ENCODE measurements at places on chromosomes 12 and 14.

DNA sequence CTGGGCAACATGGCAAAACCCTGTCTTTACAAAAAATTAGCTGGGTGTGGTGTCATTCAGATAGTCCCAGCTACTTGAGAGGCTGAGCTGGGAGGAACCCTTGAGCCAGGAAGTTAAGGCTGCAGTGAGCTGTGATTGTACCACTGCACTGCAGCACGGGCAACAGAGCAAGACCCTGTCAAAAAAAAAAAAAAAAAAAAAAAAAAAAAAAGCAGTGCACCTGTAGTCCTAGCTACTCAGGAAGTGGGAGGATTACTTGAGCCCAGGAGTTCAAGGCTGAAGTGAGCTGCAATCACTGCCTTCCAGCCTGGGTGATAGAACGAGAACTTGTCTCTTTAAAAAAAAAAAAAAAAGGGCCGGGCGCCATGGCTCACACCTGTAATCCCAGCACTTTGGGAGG, 5.6 kb downstream of the REM2 start:
- no peak for DNase-seq

- no peak for DNase-seq
These were observed 251.6 kb upstream of the ALG10 start for GRCh38 chr12:33770652-33771051.

DNA sequence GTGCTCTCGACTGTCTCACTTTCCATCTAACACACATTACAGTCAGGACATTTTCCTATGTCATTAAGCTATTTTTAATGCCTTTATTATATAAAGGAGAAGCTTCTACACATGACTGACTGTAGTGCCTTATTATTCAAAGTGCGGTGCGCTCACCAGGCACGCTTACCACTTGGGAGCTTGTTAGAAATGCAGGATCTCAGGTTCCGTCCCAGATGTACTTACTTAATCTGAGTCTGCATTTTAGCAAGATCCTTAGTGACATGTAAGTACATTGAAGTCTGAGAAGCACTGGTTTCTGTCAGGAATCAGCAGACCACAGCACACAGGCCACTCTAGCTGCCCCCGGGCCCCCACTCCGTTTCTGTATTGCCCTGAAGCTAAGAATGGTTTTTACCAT, 44.7 kb upstream of the MDM1 start:
- no peak for DNase-seq

GRCh38 chr12:101697197-101697929, at the start of gene CHPT1:
TSS of gene CHPT1 (plus strand) at chr12:101697640. CDS start at chr12:101697862, 222 bp downstream.
- no peak for DNase-seq

- no peak for DNase-seq
These were observed 976 bp downstream of the PEX5 start for GRCh38 chr12:7190268-7191055.

GRCh38 chr14:68734231-68734732, 58.6 kb downstream of the ZFP36L1 start:
- DNase-seq, result no peak

DNA sequence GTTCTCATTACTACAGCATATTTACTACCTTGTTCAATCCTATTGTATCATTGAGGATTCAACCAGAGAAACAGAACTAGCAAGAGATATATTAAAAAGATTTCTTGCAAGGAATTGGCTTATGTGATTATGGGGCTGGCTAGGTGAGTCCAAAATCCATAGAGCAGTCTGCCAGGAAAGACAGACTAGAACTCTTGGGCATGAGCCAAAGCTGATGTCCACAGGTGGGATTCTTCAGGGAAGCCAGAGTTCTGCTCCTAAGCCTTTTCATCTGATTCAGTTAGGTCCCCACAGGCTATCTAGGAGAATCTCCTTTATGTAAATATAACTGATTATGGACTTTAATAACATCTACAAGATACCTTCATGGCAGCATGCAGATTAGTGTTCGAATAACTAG, 26.0 kb downstream of the PELI2 start:
- DNase-seq, result no peak

GRCh38 chr14:68951800-68952530, 27.1 kb downstream of the ACTN1 start:
- DNase-seq, result no peak

GRCh38 chr14:103188810-103189480, 65.7 kb downstream of the TNFAIP2 start:
- DNase-seq, result no peak

DNA sequence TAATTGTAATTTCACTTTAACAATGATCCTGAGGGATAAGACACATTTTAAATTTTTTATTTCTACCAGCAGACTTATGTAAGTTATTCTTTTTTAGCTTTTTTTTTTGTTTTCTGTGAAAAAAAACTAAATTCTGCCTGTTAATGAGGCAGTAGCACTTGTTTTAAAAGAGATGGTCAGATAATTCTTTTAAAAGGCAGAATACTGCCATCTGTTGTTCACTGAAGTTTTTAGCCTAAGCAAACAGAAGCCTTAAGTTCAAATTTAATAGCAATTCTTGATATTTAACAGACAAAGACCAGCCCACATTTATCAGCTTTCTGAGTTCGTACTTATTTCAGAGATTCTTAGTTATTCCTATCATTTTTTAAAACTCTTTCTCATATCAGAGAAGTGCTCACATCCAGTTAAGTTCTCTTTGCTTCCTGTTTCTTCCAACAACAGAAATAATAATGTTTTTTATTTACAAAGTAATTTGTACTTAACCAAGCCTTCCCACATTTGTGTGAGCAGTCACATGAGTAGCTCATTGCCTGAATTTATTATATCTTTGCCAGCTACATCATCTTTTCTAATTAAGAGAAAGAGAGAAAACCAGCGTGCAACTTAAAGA, 93.4 kb upstream of the SLCO1C1 start:
- DNase-seq, result peak; percentile 26

- DNase-seq, result no peak
These were observed 26.4 kb upstream of the SLC7A8 start for GRCh38 chr14:23209651-23210423.

DNA sequence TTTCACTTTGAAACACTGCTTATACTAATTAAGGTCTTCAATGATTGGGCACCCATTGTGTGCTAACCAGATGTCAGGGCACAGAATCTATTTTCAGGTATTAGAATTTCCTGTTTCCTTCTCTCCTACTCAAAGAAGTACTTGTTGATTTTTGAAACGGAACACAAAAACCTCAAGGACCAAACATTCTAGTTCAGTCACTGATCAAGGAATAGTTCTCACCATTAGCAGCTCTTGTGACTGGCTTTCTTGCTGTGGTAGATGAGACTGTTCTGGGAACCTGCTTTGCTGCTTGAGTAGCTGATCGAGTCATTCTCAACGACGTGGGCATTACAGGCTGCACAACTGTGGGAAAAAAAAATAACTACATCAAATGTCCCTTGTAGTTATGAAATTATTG, 11.0 kb downstream of the DLGAP5 start:
- DNase-seq, result no peak

DNA sequence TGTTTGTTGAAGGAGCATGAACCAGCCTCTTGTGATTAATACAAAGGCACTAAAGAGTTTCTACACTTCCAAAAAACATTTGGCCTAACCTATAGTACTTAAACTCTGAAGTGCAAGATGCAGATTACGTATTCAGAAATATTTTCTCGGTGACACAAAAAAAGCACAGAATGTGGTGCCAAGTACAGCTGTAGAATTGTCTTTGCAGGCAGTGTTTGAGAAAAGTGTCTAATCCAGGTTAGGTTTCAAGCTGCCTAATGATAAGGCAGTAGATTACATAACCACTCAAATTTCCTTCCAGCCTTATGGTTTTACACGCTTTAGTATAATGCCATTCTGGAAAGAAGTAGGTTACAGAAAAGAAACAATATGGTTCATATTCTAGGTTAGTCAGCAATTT, 205.2 kb downstream of the KLHL28 start:
- no peak for DNase-seq

DNA sequence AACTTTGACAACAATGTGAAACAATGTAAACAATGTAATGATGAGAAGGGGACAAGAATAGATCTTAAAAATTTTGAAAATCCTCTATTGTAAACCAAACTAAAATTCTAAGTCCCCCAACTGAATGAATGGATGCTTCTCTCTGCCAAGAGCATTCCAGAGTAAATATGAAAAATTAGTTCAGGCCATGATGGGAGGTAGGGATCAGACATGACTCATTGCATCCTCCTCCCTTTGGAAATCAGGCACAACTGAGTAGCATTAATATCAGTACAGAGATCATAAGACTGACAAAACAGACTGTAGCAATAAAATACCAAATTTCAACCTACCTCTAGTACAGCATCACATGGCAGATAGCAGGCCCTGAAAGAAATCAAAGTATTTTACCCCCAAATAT, 559.9 kb downstream of the C12orf50 start:
- DNase-seq, result no peak

DNA sequence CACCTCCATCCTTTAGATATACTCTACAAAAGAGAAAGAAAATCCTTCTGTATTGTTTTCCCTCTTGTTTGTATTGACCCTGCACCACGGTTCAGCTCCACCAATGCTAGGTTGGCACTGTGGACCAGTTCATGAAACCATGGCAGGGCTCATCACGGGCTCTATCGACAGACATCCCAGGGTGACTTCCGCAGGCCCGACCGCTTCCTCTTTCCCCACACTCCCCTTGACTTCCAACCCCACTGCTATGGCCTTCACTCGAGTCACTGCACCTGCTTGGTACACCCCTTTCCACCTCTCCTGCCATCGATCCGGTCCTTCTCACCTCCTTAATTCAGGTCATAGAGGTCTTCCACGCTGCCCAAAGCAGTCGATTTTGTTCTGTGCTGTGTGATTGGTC, 21.2 kb upstream of the AKAP5 start:
- DNase-seq, result no peak

DNA sequence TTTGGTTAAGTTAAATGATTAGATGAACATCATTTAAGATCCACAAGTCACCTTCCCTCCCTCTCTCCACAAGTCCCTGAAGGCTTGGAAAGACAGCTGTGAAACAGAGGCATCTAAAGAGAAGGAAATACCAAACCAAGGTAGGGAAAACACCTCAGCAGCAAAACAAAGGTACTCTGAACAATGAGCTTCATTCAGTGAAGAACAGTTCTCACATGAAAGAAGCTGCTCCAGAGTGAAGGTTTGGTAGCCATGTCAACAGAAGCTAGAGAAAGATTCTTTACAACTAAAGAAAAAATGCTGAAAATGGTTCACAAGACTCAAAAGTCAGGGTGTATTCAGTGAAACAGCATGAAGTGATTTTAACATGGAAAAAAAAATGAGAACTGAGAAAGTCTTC, 69.4 kb downstream of the FGD6 start:
- no peak for DNase-seq

GRCh38 chr14:78486081-78486480, 315.9 kb downstream of the NRXN3 start:
- DNase-seq, result no peak
